Stimulated activated CD4-positive, alpha-beta T cell treated with anti-CD3 and anti-CD28 coated beads, Interleukin-2, amount 100 ng/mL, for 48 hours (primary cell): ENCODE measurements at places on chromosomes 12 and 14.

DNA sequence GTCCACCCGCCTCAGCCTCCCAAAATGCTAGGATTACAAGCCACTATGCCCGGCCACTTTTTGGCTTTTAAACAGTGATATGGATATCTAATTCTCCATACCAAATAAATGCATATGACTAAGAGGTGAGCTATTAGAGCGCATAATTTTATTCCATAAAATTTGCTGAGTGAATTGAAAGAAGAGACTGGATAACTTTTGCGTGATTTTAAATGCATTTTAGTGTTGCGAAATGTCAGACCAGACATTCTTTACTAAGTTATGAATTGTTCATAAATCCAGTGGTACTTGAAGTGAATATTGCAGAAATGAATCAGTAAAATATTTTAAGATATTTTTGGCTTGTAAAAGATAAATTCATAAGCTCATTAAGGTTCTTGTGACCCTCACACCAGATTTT lies 50.9 kb upstream of the DIP2B start:
- DNase-seq, result no peak

DNA sequence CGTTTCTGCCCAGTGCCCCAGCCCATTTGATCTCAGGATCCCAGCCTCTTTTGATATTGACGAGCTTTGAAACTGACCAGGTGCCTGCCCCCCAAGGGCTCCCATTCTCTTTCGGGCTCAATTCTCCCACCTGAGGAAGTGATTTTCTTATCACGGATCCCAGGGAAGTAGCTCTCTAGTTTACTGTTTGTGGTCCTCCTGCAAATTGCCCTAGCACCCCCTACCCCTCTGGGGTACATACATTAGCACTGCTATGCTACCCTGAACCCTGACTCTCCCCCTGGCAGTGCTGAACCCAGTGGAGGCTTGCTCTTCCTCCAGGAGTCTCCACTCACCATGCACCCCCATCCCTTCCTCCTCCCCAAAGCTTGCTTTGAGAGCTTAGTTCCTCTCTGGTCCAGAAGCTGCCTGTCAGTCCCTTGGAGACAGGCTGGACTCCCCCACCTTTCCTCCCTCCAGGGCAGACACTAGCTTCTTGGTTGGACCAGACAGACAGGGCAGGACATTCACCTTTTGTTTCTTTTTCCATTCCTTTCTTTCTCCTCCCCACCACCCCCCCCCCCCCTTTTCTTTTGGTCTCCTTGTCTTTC lies 4.4 kb upstream of the TBX3 start:
- no peak for DNase-seq

GRCh38 chr14:104888489-104889374 lies 23.7 kb downstream of the CEP170B start:
- DNase-seq, result no peak

DNA sequence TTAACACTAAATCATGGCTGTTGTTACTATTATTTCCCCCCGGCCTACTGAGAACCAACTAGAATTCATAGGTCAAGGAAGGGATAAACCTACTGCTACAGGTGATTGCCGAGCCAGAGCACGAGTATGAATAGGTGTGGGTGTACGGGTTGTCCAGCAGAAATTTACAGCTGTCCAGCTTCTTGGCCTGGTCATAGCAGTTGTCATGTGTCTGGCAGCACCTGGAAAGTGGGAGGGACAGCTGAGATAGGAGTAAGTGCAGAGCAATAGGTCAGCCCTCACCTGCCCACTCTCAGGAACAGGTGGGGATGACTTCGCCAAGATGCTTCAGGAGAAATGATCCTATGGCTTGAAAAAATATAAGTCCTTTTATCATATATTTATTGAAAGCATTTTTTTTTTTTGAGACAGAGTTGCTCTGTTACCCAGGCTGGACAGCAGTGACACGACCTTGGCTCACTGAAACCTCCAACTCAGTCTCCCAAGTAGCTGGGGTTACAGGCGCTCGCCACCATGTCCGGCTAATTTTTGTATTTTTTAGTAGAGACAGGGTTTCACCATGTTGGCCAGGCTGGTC lies 2.6 kb downstream of the PLA2G1B start:
- no peak for DNase-seq

- DNase-seq, result no peak
Measured at GRCh38 chr12:117674313-117674712, 294.5 kb downstream of the KSR2 start.

DNA sequence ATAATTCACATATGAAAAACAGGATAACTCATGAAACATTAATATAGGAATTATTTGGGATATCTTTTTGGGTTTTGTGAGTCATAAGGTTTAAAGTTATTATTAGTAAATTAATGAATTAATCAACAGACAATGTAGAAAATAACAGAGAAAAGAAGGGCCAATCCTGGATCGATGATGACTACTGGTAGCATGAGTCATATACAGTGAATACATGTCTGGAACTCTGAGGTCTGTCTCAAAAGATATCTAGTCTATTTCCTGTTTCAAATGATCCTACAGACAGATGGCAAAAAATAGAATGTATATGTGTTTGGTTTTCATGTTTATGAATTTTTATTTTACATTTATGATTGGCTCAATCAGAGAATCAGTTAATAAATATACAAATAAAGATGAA lies 86.4 kb upstream of the RTL1 start:
- DNase-seq, result no peak

DNA sequence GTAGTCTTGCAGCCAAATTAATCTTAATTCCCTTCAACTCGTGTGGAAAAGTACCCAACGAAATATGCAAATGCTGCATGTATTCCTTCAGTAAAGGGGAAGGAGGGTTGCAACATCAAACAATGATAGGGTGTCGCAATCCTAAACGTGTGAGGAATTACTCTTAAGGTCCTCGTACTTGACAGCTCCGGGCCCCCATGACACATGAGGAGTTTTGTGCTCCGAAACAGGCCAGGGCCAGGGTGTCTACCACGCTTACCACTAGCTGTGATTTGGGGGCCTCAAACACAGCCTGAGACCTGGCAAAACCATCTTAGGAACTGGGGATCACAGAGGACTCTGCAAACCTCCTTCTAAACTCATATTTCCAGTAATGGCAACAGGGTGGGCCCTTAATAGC lies 20.4 kb downstream of the FOS start:
- no peak for DNase-seq

- no peak for DNase-seq
Measured at GRCh38 chr14:61536661-61537562, 158.4 kb upstream of the HIF1A start.

- no peak for DNase-seq
Measured at GRCh38 chr14:90019824-90020523, 41.8 kb upstream of the KCNK13 start.

GRCh38 chr14:20470603-20470901 lies 1.3 kb downstream of the PNP start:
- DNase-seq, result no peak

- DNase-seq, result no peak
Measured at GRCh38 chr12:90954921-90955320, at the start of gene CCER1. TSS of gene CCER1 (minus strand) at chr12:90955176. CDS start at chr12:90954742, 434 bp downstream.

DNA sequence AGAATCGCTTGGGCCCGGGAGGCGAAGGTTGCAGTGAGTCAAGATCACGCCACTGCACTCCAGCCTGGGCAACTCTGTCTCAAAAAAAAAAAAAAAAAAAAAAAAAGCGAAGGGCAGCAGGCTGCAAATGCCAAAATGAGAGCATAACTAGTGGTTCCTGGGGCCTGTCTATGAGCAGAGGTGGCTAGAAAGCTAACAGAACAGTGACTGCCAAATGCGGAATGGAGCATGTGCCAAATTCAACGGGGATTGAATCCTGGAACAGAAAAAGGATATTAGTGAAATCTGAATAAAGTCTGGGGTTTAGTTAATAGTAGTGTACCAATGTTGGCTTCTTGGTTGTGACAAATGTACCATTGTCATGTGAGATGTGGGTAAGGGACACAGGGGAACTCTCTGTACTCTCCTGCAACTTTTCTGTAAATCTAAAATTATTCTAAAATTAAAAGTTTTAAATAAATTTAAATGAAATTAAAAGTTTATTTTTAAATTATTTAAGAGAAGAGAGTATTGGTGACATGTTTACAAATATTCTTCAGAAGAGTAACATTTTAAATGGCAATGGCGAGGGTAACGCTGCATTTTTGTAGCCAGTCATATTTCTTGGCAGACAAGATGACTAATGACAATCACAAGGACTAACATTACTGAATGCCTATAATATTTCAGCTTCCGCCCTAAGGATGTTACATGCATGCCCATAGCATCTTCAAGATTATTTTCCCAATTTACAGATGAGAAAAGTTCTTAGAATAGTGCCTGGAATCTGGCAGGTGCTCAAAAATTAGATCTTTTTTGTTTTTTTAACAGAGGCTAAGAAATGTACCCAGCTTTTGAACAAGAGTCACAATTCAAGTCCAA lies 28.9 kb upstream of the NUDT4 start:
- no peak for DNase-seq

- DNase-seq, result no peak
Measured at GRCh38 chr12:1532375-1533165, 61.8 kb downstream of the FBXL14 start.

DNA sequence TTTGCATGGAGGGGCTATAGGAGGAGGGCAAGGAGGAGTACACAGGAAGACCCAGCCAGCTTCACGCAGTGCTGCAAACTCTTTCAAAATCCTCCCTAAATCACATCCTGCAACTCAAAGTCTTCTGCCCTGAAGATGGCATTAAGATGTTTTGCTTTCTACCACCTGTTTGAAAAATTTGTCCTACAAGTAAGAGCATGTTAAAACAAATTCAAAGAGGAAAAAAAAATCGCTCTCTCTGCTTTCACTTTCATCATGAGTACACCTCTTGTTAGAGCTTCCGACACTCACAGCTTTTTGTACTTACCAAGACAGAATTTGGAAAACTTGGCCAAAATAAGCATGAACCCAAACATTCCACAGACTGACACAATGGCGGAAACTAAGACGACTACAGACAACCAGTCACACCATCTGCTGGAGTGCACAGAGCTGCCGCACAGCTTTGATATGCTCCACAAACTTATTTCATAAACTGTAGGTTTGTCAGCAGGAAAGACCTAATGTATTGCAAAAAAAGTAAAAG lies 21.3 kb downstream of the GCH1 start:
- DNase-seq, result no peak

- DNase-seq, result no peak
Measured at GRCh38 chr12:6172862-6173261, 27.3 kb upstream of the CD9 start.

DNA sequence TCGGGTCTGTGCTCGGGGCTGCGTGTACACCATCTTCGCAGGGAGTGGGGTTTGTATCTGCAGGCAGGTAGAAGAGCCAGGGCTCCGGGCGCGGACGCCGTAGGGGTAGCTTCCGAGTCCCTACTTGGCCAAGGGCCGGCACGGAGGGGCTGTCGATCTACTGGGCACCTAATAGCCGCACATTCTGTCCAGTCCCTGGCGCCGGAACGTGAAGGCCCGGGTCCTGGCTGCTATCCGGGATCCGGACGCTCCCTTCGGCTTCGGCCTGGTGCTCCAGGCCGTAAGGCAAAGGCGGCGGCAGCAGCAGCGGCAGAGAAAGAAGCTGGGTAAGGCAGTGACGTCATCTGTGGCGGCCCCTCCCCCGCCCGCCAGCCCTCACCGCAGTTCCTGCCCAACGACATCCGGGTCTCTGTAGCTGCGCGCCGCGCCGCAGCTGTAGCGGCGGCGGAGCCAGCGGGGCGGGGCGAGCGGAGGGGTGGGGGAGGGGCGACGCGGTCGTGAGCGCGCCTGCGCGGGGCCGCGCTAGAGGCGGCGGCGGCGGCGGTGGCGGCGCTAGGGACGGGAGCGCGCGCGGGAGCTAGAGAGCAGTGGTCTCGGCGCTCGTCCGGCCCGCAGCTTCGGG lies at the start of gene PPM1A:
PPM1A (plus strand) TSS at position 525 of the 622 bp plus-strand sequence. CDS start 33,483 bp downstream, outside the sequence.
- DNase-seq, result peak; percentile 94

DNA sequence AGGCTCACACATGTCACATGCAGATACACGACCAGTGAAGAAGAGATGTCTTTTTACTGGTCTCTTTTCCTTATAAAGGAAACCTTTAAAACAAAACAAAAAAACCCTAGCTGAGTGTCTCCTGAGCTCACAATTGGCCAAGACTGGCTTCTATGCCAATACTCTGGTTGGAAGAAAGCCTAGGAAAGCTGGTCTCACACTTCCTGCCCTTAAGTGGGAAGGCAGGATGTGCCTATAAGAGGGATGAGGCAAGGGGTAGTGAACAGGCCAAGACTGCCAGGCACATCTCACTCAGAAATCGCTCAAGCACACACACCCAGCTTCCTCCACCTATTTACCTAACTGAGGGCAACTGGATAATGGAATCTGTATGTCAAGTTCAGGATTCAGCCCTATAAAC lies 50.0 kb downstream of the SOCS2 start:
- no peak for DNase-seq

- no peak for DNase-seq
Measured at GRCh38 chr14:64817631-64818030, 62.1 kb downstream of the SPTB start.

- no peak for DNase-seq
Measured at GRCh38 chr14:75427126-75427481, 718 bp upstream of the JDP2 start.

DNA sequence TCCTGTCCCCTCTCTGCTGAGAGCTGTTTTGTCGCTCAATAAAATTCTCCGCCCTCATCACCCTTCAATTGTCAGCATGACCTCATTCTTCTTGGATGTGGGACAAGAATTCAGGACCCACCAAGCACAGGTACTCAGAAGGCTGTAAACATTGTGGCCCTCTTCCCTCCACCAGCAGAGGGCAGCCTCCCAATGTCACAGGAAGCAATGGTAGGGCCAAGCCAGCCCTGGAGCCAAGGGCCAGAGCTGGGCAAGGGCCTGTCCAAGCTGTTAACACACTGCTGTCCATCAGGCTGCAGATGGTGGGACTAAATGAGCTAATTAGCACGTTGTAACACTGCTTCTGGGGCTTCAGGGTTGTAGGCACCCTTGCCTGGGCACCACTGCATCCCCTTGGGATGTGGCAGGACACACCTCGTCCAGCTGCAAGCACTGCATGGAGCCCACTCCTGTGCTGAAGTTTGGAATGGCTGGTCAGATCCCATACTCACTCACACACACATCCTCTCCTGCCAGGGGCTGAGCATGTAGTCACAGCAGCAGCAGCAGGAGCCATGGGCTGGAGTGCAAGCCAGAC lies 62.7 kb upstream of the HECTD1 start:
- peak; percentile 15 for DNase-seq

- DNase-seq, result no peak
Measured at GRCh38 chr14:88559852-88560251, 3.0 kb upstream of the ZC3H14 start.

GRCh38 chr14:95611293-95611880 lies 74.8 kb upstream of the TCL1B start:
- DNase-seq, result no peak
